ENCODE measurements at places on chromosomes 1 and 21. TPM values are rescaled to one million over a fixed set of nuclear protein-coding genes. Genes with fewer than 3 reads are reported as not detected.

The CA6 gene
- not detected for total RNA-seq

The C1orf21 gene
- total RNA-seq: 0.45 TPM

The PRAMEF14 gene
- not detected for total RNA-seq

The NMNAT2 gene
- total RNA-seq: not detected

The CEP350 gene
- 51.4 TPM for total RNA-seq

The PTTG1IP gene
- total RNA-seq: 99.0 TPM

The RXFP4 gene
- total RNA-seq: not detected

All from CD4-positive, alpha-beta T cell (primary cell).